ENCODE measurements at places on chromosomes 6 and 20.

DNA sequence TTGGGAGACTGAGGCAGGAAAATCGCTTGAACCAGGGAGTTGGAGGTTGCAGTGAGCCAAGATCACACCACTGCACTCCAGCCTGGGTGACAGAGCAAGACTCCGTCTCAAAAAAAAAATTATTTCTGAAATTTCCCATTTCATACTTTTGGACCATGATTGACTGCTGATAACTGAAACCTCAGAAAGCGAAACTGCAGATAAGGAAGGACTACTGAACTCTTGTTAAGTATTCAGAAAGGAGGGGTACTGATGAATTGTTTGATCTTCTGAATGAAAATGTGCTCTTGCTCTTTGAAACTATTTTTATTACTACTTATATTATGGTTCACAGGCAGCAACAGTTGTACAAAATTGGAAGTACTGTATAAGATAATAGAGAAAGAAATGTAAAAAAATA, 69.0 kb downstream of the HDGFL1 start:
- DNase-seq: no peak

DNA sequence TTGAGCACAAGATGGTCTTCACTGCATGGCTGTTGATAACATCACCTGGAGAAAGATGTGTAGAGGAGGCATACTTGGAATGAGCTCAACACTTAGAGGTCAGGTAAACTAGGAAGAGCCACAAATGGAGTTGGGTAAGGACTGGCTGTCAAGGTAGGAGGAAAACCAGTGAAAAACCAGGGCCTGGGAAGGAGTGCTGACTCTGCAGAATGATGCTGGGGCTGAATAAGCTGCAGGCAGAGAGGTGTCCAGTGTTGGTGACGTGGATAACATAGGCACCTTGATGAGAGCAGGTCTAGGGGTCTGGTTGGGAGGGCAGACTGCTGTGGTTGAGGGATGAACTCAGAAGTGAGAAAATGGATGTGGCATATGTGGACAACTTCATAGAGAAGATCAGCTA, 160.2 kb downstream of the CARMIL1 start:
- DNase-seq: no peak

GRCh38 chr6:65450451-65450850, 256.6 kb downstream of the EYS start:
- DNase-seq: no peak

- no peak for DNase-seq
These were observed 233.5 kb downstream of the TAF4 start for GRCh38 chr20:61832181-61832580.

GRCh38 chr6:5778317-5778857, 228.3 kb downstream of the NRN1 start:
- DNase-seq: no peak

DNA sequence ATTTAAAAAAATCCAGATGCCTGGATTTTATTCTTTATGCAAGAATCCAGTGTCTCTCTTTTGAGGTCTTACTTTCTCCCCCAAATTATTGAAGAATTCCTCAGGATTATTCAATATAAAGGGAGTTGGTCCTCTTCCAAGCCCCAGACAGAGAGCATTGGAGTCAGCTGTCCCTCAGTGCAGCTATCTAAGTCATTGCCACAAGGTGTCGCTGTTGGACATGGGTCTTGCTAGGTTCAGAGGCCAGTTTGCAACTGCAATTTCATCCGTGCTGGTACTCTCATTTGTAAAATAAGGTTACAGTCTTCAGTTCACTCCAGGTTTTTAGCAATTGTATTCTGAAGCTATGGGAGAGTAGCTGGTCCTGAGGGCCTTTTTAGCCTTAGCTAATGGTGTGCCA, 27.8 kb downstream of the CCN2 start:
- no peak for DNase-seq

Data from T-helper 22 cell (primary cell).